Spinal cord (tissue), 10 donors: ENCODE measurements at places on chromosomes 1 and 21. TPM values are rescaled to one million over a fixed set of nuclear protein-coding genes. Genes with fewer than 3 reads are reported as not detected.

DNA sequence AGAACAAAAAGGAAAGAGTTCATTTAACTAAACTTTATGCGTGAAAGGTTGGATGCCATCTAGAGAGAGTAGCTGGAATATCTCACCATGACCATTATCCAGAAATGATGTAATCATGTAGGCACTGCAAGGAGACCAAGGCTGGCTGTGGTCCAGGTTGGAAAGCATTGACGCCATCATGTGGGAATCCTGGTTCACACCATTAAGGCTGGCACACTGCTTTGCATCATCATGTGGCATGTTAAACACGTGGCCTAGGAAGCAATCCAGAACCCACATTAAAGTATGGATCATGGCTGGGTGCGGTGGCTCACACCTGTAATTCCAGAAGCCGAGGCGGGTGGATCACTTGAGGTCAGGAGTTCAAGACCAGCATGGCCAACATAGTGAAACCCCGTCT is 4.3 kb downstream of the ADAMTS1 start:
- DNase-seq, result no peak

DNA sequence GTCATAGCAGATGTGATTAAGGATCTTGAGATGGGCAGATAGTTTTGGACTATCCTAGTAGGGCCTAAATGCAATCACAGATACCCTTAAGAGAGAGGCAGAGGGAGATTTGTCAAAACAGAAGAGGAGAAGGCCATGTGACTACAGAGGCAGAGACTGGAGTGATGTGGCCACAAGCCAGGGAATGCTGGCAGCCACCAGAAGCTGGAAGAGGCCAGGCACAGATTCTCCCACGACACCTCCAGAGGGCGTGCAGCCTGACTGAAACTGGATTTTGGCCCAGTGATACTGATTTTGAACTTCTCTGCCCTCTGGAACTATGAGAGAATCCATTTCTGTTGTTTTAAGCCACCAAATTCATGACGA is 52.1 kb upstream of the EPS8L3 start:
- no peak for DNase-seq

The S100A12 gene
- total RNA-seq, result 1.4 TPM

DNA sequence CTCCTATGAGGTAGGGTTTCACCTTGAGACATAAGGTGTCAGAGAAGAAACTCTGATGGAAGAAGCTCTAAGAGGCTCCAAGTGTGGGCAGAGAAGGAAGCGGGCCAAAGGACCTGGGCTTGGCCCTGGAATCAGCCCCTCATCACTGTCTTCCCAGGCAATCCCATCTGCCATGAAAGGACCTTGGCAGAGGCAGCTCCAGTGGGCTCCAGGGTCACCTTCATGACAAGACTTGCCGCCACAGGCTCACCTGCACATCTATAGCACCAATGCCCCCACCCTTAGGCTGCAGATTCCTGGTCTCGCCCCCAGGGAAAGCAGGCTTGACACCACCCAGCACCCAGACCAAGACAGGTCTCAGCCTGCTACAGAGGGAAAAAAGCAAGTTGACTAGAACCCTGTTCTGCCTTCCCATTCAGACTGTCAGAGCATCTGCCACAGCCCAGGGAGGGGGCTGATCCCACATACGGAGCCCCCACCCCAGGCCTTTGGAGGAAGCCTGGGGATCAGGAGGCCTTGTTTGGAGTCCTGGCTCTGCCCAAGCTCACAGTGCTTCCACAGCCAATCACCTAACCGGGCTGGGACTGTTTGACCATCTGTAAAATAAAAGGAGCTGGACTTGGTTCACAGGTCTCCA is 490 bp upstream of the FAM110D start:
- no peak for DNase-seq
